Sigmoid colon (tissue), 7 donors: ENCODE measurements at places on chromosomes 16 and 17. TPM values are rescaled to one million over a fixed set of nuclear protein-coding genes. Genes with fewer than 3 reads are reported as not detected.

CRISPLD2 gene
- total RNA-seq: 140 TPM

KRT25 gene
- total RNA-seq: not detected

- DNase-seq: peak; percentile 38
Observed at GRCh38 chr17:79572136-79572925, 38.5 kb downstream of the RBFOX3 start.

DNA sequence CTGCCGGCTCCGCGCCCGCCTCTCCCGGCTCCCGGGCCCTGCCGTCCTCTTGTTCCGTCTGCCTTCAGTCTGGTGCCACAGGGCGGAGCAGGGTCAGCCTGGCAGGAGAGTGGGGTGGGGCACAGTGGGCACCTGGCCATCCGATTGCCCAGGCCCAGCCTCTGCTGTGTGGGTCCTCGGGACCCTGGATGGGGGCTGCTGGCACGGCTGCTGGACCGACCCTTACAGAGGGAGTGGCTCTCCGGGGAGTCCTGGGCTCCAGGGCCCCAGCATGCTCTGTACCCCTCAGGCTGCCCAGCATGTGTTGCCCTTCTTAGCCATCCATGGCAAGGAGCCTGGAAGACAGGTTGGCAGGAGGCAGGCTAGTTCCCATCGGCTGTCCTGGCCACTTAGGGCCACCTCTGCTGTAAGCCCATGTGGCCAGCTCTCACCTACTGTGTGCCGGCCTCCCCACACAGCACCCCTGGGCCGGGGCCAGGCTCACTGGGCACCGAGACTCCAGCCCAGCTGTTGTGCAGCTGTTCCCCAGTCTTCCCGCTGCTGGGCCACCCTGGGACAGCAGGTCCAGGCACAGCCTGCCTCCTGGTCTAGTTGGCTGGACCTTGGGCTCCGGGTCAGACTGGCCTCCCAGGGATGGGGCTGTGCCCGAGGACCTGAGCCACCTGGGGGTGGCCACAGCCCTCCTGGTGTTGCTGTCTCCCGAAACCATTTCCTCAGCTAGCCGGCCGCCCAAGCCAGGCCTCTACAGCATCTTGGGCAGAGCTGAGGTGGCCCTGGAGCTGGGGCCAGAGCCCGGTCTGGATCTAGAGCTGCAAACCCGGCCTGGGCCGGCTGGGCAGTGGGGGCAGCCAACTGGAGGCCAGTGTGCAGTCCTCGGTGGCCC, 24.9 kb downstream of the BAHCC1 start:
- DNase-seq: peak; percentile 85

DNA sequence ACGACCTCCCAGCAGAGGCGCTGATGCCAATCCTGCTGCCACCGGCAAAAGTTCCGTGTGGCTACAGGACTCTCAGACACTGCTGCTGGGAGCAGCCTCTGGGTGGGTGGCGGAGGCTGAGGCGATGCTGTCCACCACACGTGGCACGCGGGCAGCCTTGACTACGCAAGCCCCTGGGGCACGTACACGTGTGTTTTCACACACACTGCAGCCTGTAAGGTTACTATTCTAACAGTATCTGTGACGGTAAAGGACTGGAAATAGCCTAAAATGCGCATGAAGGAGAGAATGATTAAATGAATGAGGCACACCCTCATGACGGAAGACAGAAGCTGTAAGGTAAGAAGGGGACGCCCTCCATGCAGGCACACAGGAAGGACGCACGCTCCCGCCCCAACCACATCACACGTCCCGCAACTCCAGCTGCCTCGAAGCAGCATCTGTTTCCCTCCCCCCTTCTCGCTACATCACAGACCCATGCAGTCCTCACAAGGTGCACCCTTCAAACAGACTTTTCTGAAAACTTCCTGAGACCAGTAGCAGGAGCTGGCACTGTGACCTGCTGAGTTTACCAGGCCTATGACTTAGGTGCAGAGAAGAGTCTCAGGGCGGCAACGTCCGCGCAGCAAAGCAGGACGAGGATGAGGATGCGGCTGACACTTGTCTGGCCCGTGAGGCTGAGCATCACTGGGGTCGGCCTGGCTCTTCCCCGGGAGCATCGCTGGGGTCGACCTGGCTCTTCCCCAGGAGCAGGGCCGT, 28.7 kb upstream of the FASN start:
- DNase-seq: no peak
